ENCODE measurements at places on chromosomes 5 and 9.

GRCh38 chr9:134466869-134467616 lies 140.8 kb downstream of the RXRA start:
- DNase-seq: no peak

DNA sequence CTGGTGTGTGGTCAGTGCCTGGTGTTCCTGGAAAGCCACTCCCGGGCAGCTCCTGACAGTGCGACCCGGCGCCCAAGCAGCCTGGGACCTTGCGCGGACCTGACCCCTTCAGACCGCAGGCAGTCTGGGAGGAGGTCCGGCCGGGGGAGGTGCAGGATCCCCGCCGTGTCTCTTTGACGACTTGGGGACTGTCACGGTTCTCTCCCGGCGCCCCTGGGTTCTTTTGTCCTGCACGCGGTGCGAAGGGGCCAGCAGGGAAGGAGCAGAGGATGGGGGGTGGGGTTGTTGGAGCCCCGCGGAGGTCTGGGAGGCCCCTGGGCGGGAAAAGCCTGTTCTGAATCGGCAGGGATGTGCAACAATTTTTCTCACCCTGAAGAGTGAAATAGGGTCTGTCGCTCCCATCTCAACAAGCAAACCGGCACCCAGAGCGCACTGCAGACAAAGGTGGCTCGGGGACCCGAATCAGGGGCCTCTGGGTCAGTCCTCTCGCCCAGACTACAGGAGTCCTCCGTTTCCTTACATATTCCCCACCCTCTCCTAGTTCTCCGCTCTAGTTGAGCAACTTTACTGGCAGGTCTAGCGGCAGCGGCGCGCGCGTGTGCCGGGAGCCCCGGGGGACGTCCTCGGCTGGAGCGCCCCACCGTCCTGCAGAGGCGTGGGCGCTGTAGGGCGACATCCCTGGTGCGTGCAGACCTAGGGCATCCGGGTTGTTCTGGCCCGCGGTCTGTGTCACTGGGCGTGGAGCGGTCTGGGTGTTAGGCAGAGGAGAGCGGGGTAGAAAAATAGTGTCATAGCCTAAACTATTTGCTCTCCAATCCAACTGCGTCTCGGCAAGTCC lies 1.2 kb downstream of the VCAN start:
- peak; percentile 54 for DNase-seq

- no peak for DNase-seq
Observed at GRCh38 chr5:131509801-131510200, 125.2 kb downstream of the RAPGEF6 start.

DNA sequence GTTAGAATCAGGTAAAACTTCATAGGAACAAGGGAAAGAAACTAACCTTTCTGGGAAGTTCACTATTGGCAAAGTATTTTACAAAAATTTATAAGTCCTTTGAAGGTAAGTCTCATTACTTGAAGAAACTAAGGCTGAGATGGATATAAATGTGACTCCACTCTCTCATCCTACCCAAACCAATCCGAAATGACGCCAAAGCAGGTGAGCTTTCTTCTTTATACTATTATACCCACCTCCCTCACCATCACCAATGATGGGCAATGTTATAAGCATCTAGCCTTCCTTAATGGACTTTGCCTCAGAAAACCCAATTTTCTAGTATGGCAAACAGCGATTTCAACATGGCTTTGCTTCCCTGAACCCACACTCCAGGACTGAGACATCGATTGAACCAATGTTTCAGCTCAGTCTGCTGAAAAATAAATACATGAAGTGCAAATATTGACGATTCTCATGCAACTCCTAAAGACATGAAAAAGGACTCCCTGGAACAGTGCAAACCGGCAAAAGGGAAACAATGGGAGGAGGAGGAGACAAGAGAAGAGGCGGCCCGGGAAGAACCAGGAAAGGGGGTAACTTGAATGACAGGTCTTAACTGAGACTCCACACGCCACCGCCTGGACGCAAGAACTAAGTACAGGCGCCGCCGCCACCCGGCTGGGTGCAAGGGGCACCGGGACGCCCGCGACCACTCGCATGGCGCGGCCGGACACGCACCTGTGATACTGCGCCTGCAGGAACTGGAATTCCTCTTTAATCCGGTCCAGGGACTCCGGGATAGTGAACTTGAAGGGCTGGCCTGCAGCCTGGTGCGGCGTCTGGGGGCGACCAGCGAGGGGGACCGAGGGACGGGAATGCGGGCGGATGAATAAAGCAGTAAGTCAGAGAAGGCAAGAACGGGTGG lies 2.5 kb downstream of the TLE1 start:
- peak; percentile 59 for DNase-seq

DNA sequence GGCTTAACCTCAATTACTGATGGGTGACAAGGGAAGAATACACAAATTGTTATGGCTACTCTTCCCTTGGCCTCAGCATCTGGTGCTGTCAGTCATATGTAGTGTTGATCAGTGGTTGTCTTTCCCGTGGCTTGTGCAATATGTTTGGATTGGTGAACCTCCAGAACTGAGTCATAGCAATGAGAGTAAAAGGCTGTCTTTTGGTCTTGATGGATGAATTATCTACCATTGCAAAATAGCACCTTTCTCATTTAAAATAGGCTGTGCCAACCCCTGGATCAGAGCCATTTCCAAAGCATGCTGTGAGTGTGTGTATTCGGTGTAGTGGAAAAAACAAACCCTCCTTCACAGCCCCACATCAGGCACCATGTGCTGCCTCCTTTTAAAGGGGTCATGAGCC lies 14.6 kb upstream of the F2R start:
- no peak for DNase-seq

Data from activated CD4-positive, alpha-beta T cell treated with anti-CD3 and anti-CD28 coated beads for 36 hours (primary cell).